ENCODE measurements at places on chromosomes 7 and 10.

GRCh38 chr10:77012812-77013500, 624.7 kb downstream of the KCNMA1 start:
- DNase-seq = no peak

GRCh38 chr7:17184805-17185689, 113.4 kb upstream of the AHR start:
- DNase-seq = no peak

- no peak for DNase-seq
These were observed 43.1 kb downstream of the TNRC18 start for GRCh38 chr7:5380350-5381070.

GRCh38 chr10:101346177-101346576, 7.8 kb upstream of the BTRC start:
- DNase-seq = no peak

GRCh38 chr7:137306748-137307147, 36.8 kb downstream of the PTN start:
- no peak for DNase-seq
